ENCODE measurements at places on chromosomes 4 and X.

- no peak for DNase-seq
Measured at GRCh38 chr4:188417181-188417580, 277.9 kb downstream of the TRIML1 start.

DNA sequence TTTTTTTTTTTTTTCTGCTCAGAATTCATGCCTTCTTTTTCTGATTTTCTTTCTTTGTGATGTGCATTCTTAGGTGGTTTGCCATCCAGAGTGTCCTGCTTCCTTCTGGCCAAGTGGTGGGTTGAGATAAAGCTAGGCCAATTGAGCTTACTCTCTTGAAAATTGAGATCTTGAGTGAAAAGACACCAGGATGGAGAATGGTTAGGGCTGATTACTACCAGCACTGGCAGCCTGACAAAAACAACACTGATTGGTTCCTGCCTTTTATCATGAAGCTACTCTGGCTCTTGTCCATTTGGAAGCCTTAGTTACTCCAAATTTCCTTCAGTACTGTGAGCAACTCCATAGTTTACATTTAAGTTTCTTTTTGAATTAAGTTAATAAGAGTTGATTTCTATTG, 404.0 kb downstream of the PPARGC1A start:
- no peak for DNase-seq

DNA sequence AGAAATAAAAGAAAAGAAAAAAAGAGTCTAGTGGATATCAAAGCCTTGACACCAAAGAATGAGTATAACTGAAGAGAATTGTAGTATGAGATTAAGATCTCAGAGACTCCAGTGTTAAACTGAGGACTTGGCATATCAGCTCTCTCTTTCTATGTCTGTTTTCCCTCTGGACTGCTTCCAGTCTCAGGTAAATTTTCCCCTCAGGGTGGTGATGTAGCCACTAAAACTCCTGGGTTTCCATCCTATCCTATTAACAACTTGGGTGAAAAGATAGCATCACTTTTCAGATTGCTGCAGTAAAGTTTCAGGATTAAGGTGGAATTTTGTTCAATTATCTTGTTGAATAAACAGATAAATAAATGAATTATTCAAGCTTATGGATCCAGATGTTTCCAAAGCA, 85.7 kb downstream of the ATP10D start:
- DNase-seq = no peak

- no peak for DNase-seq
Measured at GRCh38 chr4:23999714-24000469, 110.0 kb upstream of the PPARGC1A start.

DNA sequence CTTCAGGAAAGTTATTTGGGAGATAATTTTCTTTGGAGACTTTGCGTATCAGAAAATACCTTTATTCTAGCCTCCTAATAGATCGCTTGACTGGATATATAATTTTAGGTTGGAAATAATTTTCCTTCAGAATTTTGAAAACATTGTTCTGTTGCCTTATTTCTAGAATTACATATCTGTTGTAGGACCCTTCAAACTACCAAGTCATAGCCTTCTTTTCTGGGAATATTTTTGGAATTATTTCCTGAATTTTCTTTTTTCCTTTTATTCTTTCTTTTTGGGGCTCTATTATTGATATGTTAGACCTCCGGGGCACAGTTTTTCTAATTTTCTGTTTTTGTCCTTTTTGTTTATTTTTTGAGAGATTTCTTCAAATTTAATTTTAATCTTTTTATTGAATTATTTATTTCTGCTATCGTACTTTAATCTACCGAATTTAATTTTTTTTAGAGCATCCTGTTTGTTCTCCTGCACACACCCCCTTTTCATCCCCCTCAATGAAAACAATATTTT, 100.5 kb downstream of the KDM6A start:
- DNase-seq = no peak

GRCh38 chr4:143351149-143351691, 14.5 kb downstream of the GAB1 start:
- no peak for DNase-seq

DNA sequence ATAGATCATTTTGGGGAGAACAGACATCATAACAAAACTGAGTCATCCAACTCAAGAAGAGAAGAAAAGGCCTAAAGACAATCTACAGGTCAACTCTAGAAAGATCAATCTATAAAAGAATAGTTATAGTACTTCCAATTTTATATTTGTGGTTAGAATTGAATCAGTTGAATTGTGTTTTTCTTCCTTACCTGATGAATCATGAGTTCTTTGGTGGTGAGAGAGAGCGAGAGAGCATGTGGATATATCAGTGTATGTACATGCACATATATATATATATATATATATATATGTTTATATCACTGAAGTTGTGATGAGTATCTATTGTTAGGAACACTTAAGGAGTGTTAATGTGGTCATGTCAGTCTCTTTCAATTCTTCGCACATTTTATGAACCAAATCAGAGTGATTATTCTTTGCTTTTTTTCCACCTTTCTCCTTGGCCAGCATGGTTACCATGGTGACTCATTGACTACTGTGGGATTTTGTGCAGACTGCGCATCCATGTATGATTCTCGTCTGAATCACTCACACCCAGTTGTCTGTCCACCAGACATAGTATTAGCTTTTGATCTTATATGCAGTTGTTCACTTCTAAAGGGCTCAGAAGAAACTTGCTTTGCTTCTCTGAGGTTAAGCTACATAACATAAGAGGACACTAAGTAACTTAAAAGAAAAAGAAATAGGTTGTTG, 90.4 kb upstream of the RAB40AL start:
- DNase-seq = no peak

GRCh38 chr4:37549041-37549440, 137.1 kb downstream of the RELL1 start:
- no peak for DNase-seq

DNA sequence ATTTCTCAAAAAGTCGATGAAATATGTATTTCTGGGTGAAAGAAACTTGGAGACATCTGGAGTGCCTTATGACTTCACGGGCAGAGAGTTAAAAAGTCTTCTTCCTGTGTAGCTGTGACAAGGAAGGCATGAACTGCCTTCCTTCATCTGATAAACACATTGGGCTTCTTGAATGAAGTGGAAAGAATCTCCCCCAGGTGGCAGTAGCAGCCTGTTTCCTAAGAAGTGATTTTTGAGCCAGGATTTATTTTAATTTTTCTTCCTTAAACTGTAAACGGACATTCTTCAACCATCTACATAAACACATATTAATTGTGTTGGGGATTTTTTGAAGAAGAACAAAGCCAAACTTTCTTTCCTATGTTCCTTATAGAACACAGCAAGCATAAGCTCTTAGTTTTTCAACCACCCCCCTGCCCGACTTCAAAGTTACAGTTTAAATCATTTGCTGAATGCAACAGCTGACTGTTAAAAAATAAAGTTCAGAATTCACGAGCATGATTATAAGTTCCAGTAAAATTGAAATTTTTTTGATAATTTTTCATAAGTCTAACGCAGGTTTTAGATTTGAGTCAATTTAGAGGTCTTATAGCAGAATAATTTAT, 980 bp upstream of the GIMD1 start:
- DNase-seq = no peak

DNA sequence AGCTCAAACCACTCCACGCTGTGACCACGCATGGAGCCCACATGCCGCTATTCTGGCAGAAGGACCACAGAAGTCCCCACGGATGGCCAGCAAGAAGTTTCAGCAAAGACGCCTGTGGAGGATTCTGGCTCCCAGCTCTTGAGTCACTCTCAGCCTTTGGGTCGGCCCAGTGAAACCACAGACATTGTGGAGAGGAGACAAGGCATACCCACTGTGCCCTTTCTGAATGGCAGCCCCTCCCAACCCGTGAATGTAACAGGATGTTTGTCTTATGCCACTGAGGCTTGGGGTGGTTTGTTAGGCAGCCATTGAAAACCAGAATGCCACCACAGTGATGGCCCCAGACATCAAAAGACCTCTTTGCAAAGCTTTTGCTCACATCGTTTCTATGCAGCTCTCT, 42.7 kb downstream of the ABLIM2 start:
- DNase-seq = no peak

GRCh38 chrX:55908661-55909212, 191.2 kb downstream of the RRAGB start:
- DNase-seq = no peak
